ENCODE measurements at places on chromosomes 2 and 18. TPM values are rescaled to one million over a fixed set of nuclear protein-coding genes. Genes with fewer than 3 reads are reported as not detected.

- DNase-seq = no peak
Measured at GRCh38 chr2:343355-343754, 55.5 kb upstream of the ALKAL2 start.

DNA sequence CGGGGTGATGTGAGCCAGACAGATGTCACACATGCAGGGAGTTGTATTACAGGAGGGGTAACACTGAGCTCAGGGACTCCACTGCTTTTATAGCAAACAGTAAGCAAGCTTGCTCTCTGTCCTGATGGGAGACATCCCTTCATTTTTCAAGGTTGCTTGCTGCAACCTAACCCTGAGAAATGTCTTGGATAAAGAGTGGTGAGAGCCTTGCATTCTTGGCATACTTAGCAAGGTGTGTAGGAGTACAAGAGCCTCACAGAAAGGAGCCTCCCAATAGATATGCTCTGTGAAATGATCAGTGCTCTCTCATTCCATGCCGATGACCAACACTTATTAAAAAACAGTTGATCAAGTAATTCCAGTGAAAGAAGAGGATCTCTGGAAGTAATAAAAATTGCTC is 8.1 kb downstream of the PFN4 start:
- no peak for DNase-seq

DNA sequence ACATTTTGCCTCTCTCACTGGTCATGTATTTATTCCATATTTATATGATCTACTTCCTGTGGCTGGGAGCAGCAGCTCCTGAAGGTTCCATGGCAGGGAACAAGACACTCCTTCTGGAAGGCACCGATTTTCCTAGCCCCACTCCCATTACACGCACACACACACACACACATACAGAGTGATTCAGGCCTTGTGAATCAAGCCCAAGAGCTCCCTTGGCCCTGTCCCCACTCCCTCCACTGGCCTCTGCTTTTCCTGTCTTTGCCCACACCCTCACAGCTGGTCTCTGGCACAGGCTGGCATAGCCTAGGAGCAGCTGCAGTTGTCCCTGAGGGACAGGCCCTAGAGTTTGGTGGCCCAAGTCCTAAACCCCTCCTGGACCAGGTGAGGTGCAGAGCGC is 201.7 kb downstream of the NAPG start:
- no peak for DNase-seq

GRCh38 chr2:150188177-150188576 is 299.3 kb downstream of the RND3 start:
- no peak for DNase-seq

The TUBB8B gene
- total RNA-seq = not detected

- DNase-seq = no peak
Measured at GRCh38 chr2:2527148-2527547, 196.1 kb upstream of the MYT1L start.

The THSD7B gene
- 0.49 TPM for total RNA-seq

DNA sequence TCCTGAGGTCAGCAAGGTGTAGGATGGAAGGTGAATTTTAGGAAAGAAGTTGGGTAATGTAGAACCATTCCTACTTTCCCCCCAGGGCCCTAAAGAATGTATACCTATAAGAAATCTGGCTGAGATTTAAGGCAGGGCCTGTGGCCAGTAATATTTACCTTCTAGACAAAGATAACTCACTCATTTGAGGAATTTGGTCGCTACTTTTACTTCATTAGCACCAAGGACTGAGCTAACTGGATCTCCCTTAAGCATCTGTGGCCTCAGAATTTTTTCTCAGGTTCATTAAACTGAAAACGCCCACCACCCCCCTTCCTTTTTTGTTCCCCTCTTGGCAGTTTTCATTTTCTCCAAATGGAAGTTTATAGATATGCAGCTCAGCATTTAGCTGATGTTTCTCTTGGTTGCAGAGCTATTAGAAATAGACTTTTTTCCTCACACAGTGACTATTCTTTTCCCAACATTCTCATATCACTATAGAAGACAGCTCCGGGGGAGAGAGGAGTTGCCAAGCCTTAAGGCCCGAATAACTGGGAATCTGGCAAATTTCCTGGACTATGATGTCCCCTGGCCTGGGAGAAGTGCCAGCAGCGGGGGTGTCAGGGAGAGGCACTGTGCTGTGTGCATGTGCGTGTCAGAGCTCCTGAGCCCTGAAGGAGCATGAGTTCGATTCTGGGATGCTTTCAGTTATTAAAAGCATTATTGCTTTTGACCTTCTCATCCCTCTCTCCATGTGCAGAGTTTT is 310.9 kb downstream of the PRKCE start:
- no peak for DNase-seq

The ACVR1C gene
- total RNA-seq = 3.6 TPM

DNA sequence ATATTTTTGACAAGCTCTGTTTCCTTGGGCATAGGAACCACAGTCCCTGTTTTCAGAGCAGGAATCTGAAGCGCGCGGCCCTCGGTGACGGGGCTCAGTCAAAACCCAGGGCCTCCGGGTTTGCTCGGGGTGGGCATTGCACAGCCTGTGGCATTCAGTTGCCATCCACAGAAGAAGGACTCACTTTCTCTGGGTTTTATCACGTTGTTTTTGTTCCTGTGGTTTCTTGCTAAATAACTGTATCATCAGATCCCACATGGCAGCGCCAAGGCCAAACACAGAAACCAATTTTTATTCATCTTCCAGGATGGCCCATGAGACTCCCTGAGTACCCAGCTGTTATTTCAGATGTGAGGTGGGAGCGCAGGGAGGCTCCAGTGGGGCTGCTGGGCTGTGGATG is 35.6 kb downstream of the SGPP2 start:
- no peak for DNase-seq

- no peak for DNase-seq
Measured at GRCh38 chr2:133654949-133655348, 86.7 kb upstream of the NCKAP5 start.

The PPP4R3B gene
- total RNA-seq = 80.8 TPM

The RBM43 gene
- 5.5 TPM for total RNA-seq

The EFR3B gene
- total RNA-seq = 0.60 TPM

The INHBB gene
- not detected for total RNA-seq

DNA sequence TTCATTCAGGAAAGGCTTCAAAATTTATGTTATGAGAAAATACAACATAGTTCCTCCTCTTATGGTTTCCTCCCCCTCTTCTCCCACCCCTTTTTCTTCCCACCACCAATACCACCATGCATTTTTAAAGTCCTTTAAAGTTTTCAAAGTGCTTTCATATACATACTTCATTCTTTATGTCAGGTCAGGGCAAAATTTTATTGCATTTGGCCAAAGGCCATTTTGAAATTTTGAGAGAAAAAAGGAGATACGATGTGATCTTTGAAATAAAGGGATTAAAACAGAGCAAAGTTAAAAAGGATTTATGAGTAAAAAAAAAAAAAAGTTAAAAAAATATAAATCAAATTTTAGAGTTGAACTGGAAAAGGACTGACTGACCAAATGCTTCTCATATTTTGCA is 792.5 kb upstream of the FANCL start:
- no peak for DNase-seq

The PARD3B gene
- 0.74 TPM for total RNA-seq

- DNase-seq = no peak
Measured at GRCh38 chr2:142617461-142617860, 260.0 kb upstream of the KYNU start.

DNA sequence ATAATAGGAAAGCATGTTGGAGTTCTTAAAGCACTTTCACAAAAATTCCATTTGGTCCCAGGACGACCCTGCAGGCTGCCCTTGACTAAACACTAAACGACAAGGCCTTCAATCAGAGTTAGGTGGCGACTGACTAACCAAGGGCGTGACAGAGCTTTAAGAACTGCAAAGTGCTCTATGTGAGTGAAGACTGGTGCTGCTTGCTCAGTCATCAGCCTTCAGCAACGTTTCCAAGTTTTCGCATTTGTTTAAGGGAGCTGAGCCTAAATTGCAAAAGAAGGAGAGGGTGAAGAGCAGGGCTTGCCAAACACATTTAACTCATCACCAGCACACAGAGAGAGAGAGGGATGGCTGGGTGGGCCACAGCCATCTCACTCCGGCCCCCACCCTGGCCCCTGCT is 204.7 kb upstream of the PID1 start:
- DNase-seq = no peak

GRCh38 chr2:191927319-191927867 is 80.5 kb upstream of the CAVIN2 start:
- no peak for DNase-seq

The BMP10 gene
- not detected for total RNA-seq

GRCh38 chr18:62338446-62339105 is 13.5 kb downstream of the TNFRSF11A start:
- no peak for DNase-seq

DNA sequence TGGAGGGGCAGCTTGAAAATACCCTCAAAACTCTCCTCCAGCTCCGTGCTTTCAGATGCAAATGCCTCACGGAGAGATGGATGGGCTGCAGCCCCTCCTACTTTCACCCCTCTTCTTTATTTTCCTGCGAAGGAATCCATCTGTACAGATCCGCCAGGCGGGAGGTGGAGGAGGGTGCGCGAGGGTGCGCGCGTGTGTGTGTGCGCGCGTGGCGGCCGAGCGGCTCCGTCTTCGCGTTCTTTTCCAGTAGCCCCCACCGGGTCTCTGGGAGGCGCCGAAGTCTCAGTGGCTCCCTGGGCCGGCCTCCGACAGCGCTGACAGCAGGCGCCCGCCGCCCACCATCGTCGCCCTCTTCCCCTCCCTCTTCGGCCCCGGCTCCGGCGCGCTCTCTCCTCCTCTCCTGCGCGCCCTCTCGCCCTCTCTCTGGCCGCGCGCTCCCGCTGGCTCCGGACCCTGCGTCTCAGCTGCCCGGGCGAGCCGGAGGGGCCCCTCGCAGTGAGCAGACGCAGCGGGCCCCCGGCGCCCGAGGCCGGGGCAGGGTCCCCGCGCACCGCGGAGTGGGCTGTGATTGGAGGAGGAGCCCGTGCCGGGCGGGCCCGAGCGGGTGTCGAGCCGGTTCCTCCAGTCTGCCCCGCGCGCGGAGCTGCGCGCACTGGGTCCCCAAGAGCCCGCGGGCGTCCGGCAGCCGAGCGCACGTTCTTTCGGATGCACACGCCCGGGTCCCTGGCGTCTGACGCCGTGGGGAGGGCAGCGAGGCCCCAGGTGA is at the start of gene CDH7:
CDH7 (plus strand) TSS at position 624 of the 766 bp plus-strand sequence. CDS start 11,831 bp downstream, outside the sequence.
- DNase-seq = no peak

DNA sequence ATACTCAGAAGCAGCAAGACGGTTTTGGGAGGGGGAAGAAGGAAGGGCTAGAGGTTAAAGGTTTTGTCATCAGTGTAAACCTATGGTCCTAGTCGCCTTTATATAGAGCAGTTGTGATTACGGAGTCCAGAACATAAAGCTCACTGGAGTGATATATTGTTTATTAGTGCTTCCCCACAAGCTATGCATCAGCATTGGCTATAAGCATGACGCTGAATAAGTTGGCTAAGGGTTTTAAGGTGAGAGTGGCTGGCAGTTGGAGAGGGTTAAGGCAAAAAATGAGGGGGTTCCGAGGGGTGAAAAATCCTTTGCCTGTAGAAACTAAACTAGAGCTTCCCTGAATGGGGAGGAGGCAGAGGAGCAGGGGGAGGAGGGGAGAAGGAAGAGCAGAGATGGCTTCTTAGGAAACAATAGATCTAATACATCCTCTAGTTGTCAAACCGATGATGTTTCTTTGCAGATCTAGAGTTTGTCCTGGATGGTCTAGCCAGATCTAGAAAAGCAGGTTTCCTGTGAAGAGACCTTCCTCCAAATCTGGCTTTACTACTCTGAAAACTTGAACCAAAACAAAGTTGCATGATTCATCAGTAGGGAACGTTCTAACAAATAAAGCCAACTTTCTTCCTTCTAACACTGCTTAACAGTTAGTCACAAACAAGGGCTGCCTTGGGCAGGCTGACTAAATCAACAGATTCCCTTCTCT is 2.5 kb downstream of the KLF7 start:
- DNase-seq = peak; percentile 34

GRCh38 chr2:29063646-29064345 is 10.5 kb downstream of the PCARE start:
- no peak for DNase-seq

GRCh38 chr2:231050018-231050901 is 6.4 kb upstream of the PSMD1 start:
- no peak for DNase-seq

The LIMS3 gene
- total RNA-seq = 1.3 TPM

GRCh38 chr18:70243131-70243929 is 37.8 kb upstream of the RTTN start:
- no peak for DNase-seq

GRCh38 chr2:105515581-105516415 is 116.9 kb upstream of the FHL2 start:
- DNase-seq = no peak

DNA sequence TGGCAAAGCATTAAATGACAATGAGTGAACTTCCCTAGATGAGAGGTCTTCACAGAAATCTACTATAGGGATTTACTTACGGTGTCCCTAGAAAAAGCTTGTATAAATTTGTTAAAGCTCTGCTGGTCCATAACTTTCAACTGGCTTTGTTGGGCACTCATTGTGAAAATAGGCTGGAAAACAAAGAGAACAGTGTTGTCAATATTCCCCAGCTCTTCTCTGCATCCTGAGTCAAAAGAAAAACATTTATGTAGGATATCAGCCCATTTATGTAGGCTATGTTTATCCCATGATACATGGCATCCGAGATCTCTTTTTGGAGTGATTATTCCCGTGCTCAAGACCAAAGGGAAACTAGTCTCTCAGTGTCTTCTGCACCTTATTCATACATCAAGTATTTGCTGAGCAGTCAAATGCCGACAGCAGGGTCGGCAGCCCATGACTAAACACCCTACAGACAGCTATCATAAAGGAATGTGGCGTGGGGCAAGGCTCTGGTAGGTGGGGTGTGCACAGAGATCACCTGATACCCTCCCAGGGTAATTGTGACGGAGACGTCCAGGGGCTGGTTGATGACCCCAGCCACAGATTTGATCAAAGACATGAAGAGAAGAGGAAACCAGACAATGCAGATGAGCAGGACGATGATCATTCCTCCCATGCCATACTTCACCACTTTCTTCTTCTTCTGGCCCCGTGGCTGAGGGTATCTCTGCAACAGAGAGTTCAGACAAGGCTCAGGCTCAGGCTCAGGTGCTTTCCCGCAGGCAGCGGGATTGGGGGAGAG is 155.9 kb downstream of the NAPG start:
- no peak for DNase-seq

DNA sequence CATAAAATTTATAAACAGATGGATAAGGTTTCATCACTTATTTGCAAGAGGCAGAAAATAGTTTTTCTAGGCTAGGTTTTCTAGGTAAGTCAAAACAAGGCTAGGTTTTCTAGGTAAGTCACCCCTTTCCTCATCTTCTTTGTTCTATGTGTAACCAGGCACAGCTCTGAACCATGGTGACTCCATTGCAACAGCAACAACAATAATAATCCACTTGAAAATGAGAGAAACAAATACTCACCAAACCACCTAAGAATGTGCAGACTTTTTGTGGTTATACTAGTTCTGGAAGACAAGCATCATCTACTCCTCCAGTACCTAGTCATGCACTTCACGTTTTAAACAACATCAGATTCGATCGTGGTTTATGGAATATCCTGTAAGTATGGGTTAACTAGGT is 237.4 kb upstream of the ACVR2A start:
- DNase-seq = no peak

The CPSF3 gene
- total RNA-seq = 62.3 TPM

DNA sequence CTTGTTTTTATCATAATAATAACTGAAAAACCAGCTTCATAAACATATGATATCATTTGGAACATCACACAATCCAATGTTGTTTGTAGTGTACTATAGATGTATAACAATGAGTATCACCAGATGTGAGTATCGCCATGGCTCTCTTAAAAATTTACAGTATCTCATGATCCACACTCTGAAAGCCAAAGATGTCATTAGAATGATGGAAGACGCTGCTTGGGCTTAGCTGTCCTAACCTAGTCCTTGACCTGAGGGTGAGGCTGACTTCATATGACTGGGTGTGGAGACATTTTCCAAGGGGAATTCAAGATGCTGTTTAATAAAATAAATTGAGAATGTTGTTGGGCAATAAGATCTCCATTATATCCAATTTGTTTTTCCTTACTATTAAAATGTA is 242.6 kb downstream of the RIT2 start:
- no peak for DNase-seq
